ENCODE measurements at places on chromosomes 16 and 17. TPM values are rescaled to one million over a fixed set of nuclear protein-coding genes. Genes with fewer than 3 reads are reported as not detected.
A peak's percentile ranks its signal among the peaks of the same experiment; 100 is the strongest.

ACE gene
- total RNA-seq, result 0.24 TPM

GRCh38 chr17:1583556-1583955 is 21.0 kb upstream of the PITPNA start:
- no peak for DNase-seq

DNA sequence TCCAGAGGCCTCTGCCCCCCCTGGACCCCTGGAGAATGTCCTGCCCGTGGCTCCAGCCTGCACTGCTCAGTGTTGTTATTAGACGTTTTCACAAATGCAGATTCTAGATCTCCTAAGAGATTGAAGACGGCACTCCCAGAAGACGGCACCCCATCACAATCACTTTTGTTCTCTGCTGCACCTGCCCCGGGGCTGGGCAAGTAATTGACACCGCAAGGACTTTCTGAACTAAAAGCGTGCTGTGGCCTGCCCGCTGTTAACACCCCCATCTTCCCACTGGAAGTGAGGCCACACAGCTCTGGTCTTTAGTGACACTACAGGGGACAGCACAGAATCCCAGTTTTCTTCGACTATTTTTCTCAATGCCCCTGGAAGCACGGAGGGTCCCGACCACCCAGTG is 256.9 kb downstream of the ENGASE start:
- no peak for DNase-seq

DNA sequence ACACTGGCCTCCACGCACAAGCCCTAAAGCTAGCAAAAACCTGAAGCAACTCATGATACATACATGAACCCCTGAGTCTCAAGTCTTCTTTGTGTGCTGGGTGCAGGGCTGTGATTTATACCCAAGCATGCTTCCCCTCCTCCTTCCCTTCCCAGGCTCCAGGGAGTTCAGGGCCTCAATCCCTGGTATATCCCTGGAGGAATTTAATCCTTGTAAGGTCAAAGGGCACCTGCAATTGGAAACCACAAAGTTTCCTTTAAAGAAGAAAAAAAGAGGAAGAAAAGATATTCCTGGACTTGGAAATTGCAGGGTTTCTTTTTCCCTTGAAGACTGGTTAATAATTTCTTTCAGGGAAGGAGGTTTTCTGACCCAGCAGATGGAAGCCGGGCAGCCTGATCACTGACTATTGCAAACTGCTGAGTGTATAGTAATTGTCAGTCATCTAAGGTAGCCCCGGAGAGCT is 182.3 kb downstream of the AATF start:
- no peak for DNase-seq

DNA sequence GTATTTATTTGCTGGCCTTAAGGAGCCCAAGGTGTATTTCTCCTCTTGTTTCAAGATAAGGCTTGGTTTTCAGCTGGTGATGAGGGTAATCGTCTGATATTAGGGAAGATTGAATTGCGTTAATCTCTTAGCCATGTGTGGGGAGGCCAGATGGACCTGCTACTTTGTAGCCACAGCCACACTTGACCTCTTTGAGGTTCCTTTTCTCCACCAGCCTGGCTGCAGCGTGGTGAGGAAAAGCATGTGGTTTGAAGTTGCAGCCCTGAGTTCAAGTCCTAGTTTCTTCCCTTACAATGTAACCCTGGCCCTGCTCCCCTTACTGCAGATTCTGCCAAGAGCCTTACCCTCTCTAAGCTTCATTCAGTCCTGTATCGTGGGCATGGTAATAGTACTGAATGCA is 3.1 kb downstream of the MINK1 start:
- no peak for DNase-seq

NEUROD2 gene
- total RNA-seq, result not detected

EIF3C gene
- 1,401 TPM for total RNA-seq

DNA sequence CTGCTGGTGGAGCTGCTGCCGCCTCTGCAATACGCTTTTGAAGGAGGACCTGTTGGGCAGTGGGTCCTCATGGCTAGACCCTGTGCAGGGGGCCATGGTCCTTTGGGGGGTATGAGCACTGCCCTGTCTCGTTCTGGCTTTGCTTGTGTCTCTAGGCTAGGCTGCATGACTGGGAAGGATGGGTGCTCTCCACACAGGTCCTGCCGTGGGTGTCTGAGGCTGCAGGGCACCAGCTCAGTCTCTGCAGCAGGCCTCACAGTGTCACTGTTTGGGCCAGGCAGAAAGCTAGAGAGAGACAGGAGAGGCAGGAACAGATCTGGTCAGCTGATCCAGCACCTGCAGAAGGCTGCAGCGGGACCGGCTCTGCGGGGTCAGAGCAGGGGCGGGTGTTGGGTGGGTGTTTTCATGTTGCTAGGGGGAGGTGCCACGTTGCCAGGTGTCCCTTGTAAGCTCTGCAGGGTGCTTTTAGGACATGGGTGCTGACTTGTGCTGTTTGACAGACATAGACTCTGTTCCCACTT is 111.4 kb downstream of the SNX29 start:
- no peak for DNase-seq

DNA sequence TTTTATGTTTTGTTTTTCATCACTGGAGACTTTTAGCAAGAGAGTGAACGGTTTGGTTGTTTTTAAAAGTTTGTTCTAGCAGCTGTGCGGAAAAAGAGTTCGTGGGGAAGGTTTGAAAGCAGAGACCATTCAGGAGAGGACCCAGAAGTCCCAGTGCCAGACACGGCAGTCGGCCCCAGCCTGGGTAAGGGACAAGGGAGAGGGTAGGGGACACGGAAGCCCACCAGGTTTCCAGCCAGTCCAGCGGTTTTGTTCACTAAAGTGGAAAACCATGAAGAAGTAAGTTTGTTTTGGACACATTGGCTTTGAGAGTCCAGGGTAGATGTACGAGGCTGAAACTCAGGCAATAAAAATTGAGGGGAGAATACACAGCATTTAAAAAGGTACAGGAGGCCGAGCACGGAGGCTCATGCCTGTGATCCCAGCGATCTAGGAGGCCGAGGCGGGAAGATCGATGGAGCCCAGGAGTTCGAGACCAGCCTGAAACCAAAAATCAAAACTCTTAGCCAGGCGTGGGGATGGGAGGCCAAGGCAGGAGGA is 56.8 kb upstream of the RPH3AL start:
- no peak for DNase-seq

KCNH6 gene
- total RNA-seq, result not detected

DNA sequence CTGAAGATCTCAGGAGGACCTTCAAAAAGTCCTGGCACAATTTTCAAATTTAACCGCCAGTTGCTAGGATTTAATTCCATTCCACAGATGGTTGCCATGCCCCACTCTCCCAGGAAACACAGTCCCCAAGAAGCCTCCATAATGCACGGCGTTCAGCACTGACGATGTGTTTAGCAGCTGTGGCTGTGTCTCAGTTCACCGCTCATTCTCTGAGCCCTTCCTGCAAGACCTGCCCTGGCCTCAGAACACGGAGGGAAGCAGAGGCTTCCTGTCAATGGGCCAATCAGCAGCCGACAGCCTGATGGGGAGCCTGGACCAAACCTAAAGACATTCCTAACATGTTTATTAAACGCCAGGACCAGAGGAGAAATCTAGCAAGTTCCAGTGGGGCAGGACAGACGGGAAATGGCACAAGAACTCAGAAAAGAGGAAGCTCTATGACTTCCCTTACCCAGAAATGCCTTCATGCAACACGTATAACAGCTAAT is 4.9 kb downstream of the MYLK3 start:
- DNase-seq, result no peak

- DNase-seq, result peak; percentile 93
These were observed 721 bp upstream of the SOCS3 start for GRCh38 chr17:78360371-78361224.

DNA sequence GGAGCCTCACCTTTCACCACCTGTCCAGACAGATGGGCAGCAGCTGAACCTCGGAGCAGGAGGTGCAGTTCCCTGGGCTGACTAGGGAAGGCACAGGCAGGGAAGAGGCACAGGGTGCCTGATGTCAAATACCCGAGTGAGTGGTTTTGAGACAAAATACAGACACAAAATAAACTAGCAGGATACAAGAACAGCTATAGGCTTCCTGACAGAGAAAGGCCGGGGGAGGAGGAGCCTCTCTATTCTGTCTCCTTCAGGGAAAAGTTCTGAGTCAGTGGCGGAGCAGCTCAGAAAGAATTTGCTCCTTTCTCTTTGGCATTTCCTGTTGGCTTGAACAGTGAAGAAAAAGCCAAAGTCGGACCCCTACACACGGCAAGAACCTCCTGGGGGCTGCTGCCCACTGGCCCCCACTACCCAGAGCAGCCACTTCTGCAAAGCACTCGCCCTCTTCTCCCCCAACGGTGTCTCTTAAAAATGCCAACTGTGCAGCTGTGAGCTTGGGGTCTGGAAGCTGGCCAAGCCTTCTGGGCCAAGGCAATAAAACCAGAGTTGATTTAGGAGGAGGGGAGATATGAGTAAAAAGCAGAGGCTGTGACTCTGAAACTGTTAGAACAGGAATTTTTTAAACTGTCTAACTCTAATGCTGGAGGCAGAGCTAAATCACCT is 14.4 kb upstream of the FAAP100 start:
- DNase-seq, result no peak

DNA sequence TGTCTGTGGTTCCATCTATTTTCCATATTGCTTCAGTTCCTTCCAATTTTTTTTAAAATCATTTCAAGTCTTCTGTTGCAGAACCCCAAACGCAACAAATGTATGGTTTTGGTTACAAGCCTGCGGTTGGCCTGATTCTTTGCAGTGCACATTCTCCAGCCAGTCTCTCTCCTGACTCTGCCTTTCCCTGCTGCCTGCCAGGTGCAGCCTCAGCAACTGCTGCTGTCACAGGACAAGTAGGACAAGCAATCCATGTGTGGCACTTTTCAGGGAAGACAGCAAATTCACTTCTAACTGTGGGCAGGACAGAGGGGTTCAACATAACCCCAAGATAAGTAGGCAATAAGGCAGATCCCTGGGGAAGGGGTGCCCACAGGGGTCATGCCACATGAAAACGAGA is 24.2 kb downstream of the EMP2 start:
- no peak for DNase-seq

CRHR1 gene
- not detected for total RNA-seq

GRCh38 chr16:27511657-27512448 is 37.9 kb downstream of the GTF3C1 start:
- no peak for DNase-seq

LMF1 gene
- 9.9 TPM for total RNA-seq

DNA sequence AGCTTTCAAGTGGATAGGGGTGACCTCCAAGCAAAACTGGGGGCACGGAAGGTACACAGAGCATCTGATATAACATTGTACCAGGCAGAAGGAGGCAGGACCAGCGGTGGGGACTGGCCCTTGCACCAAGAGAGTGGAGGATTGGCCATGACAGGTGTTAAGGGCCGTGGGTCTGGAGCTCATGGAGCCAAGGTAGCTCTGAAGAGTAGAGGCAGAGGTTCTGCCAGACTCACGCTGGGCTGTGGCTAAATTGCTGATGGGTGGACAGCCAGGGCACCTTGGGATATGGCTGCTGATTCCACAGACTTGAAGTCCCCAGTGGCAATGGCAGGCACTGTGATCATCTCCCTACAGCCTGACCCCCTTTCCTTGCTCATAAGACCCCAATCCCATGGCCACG is 65.9 kb upstream of the NKD1 start:
- no peak for DNase-seq

DNA sequence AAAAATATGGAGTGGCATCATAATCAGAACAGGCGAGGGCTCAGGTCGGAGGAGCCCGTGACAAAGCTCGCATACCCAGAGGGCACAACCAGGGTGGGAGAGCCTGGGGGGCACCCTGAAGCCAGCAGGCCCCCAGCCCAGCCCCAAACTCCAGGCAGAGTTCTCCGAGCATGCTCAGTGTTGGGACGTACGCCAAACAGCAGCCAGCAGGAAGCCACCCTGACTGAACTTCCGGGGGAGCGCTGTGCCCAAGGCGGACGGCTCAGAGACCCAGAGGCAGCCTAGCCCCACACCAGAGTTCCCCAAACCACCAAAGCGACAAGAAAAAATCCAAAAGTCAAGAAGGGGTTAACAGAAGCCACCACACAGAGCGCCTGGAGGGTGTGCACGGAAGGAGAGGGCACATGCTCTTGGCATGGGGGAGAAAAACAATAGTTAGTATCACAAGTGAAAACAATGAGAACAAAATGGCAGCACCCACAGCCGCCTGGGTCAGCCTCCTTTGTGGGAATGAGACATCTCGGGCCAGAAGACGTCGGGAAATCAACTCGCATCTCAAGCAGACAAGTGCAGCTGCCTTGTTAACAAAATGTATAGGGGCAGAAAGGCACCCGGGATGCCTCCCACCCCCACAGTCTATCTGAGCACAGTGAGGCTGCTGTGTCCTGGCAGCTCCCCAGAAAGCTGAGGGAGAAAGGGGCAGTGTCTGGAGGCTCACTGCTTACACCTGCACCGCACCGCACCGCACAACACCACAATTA is 11.9 kb downstream of the EXOC7 start:
- no peak for DNase-seq

SLC6A2 gene
- not detected for total RNA-seq

GRCh38 chr17:73827627-73828291 is 183.5 kb upstream of the SDK2 start:
- DNase-seq, result no peak

DNA sequence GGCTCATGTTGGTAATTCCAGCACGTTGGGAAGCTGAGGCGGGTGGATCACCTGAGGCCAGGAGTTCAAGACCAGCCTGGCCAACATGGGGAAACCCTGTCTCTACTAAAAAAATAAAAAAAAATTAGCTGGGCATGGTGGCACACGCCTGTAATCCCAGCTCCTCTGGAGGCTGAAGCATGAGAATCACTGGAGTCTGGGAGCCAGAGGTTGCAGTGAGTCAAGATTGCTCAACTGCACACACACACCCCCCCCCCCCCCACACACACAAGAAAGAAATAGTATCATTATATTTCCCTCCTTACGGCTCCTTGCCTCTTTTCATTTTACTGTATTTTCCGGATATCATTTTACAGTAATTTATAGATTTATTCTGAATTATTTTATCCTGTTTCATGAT is 963.1 kb upstream of the GOT2 start:
- no peak for DNase-seq

GRCh38 chr16:9042533-9042932 is 48.9 kb upstream of the HAPSTR1 start:
- no peak for DNase-seq

DNA sequence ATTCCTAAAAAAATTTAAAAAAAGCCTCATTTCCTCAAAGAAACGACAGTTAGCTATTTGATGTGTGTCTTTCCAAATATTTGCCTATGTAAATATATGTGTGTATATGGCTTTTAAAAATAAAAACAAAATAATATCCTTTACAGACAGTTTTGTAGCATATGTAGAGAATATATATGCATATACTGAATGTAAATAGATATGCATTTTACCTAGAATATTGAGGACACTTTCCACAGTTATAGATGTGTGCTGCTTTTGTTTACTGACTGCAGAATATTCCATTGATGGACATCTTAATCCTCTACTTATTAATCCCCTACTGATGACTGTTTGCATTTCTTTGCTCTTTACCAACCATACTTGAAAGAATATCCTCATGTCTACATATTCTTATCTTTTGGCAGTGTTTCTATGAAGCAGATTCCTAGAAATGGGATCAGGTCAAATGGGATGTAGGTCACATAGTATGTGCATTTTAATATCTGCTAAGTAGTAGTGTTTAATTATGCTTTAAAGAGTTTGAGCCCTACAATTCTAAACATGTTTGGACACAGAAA is 3.3 kb downstream of the CCL3L1 start:
- no peak for DNase-seq

GRCh38 chr17:16178836-16179235 is 36.5 kb downstream of the NCOR1 start:
- DNase-seq, result no peak

Measured in activated T-cell treated with anti-CD3 and anti-CD28 coated beads, Interleukin-2, amount 50 U/mL, for 4 hours (primary cell).